Spinal cord (tissue), 10 donors: ENCODE measurements at places on chromosomes 12 and 14.
A peak's percentile ranks its signal among the peaks of the same experiment; 100 is the strongest.

DNA sequence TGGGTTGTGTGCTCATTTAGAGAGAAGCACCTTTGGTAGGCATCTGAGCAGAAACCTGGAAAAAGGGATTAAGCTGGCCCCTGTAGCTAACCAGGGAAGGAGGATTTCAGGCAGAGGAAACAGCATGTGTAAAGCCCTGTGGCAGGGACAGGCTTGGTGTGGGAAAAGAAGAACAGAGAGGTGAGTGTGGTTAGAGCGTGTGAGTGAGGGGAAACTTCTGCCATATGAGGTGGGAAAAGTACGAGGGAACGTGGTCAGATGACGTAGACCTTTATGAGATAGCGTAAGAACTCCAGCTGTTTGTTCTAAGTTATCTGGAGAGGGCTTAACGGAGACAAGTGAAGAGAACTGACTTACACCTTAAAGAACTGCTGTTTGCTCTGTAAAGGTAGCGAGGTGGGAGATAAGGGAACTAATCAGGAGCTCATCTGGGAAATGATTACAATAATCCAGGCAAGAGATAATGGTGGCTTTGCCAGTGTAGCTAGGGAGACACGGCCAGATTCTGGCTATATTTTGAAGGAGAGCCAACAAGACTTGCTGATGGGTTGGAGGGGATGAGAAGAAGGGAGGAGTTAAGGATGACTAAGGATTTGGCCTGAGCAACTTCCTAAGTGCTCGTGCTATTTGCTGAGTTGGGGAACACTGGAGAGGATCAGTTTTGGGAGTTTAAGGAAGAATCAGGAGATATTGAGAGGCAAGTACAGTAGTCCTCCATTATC lies 234.0 kb downstream of the ETNK1 start:
- DNase-seq: no peak

DNA sequence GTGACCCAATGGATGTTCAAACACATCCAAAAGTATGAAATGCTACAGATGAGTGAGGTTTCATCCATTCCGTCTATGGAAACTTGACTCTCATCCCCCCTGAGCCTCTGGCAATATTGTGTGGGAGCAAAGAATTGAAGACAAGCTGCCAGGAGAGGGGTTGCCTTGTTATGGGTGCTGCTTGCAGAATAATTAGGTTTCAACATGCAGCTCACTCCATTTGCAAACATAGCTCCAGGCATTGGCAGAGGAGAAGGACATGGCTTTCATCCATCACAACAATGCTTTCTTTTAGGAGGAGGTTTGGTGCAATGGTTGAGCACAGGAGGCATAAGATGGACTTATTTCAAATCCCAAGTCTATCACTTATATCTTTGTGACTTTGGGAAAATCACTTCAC lies 220.7 kb upstream of the SRRM4 start:
- no peak for DNase-seq

DNA sequence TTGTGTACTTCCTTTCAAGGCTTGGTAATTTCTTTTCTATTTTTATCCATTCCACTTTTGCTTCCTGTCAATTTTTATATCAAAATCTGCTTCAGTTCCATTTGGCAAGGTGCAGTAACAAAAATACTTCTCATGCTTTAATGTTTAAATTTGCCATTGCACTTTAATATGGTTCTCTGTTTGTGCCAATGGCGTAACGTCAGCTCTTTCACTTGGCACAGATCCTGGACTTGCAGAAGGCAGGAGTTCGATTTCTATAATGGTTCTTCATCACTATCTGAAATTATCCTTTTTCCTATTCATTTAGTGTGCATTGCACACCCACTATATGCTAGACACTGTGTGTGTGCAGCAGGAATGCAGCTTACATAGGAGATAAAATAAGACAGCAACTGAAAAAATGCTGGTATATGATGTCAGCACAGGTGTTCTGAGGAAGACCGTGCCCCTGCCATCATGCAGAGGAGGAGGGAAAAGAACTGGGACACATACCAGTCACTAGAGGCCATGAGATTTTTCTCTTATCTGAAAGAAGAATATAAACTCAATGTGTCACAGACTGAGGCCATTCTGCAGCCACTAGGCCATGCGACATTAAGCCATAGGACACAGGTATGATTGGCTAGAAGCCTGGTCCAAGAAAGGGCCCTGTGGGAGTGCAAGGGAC lies 298.2 kb downstream of the RPAP3 start:
- no peak for DNase-seq

DNA sequence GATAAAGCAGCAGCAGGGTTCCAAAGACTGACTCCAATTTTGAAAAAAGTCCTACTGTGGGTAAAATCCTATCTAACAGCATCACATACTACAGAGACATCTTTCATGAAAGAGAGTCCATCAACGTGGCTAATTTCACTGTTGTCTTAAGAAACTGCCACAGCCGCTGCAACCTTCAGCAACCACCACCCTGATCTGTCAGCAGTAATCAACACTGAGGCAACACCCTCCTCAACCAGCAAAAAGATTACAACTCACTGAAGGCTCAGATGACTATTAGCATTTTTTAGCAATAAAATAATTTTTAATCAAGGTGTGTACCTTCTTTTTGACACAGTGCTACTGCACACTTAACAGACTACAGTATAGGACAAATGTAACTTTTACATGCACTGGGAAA lies 6.6 kb downstream of the CAPRIN2 start:
- no peak for DNase-seq

DNA sequence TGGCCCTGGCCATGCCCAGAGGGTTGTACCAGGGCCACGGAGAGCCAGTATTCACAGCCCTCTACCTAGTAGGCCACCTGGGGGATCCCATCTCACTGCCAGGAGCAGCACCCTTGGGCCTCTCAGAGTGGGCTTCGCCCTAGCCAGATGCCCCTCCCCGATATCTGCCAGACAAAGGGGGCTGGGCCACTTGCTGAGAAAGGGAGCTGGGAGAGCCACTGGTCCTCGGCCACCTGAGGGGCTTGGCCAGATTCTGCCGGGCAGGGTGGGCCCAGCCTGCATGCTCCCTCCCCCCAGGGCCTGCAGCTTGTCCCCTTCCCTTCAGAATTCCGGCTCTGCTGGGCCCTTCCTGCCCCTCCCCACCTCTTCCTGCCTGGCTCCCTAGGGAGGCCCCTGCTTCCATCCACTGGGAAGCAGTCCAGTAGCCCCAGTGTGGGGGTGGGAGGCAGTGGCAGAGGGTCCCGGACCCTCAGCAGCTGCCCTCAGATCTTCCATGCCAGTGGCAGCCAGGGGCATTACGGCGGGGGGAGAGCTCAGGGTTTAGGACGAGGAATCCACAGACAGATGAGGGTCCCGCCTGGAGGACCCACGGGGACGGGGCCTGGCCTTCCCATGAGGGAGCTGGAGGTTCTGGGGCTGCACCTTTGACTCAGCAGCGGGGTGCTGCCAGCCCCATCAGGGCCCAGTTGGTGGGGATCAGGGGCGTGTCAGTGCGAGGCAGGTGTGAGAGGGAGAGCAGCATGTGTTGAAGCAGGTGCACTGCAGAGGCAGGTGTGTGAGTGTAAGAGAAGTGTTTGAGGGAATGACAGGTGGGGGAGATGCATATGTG lies 2.4 kb downstream of the CRIP2 start:
- no peak for DNase-seq

DNA sequence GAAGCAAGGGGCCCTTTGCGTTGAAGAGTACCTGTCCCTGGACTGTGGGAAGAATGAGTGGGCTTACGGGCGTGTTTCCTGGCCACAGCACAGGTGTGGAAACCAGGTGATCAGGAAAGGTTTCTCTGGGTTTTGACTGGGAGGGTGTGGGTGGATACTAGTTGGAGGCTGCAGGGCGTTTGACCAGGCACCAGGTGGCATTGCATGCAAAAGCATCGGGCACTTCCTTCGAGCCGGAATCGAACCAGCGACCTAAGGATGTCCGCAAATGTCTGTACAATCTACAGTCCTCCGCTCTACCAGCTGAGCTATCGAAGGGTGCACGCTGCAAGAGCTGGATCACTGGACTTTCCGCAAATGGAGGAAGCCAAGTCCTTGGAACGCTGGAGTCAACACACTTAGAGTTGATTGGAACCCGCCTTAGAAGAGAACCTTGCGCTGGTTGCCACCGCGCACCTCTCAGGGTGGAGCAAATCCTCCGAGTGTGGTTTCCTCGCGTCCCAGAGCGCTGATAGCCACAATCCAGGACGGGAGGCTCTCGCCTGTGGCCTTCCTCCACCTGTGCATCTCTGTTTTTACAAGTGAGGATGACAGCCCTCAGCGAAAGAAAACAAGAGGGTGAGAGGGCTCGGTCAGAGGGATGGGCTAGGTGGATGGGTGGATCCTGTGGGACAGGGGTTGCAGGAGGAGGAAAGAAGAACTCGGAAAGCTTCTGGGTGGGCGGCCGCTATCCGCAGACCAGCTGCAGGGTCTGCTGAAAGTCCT lies 21.2 kb upstream of the RNASE4 start:
- DNase-seq: no peak

DNA sequence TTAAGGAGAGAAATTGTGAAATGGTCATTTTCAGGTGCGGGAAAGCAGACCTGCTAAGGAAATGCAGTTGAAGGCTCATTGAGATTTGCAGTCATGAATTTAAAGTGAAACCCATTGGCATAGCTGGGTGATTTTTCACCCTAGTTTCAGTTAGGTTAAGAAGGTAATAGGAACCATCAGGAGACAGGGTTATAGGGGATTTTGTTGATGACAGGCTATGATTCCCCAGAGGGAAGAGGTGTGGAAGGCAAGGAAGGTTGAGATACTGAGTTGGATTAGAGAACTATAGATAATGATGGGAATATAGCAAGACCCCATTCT lies 22.7 kb upstream of the BMAL2 start:
- DNase-seq: no peak

GRCh38 chr12:57564178-57564740 lies 14.4 kb downstream of the KIF5A start:
- DNase-seq: no peak

- DNase-seq: no peak
These were observed 24.9 kb upstream of the CHGA start for GRCh38 chr14:92897922-92898565.

DNA sequence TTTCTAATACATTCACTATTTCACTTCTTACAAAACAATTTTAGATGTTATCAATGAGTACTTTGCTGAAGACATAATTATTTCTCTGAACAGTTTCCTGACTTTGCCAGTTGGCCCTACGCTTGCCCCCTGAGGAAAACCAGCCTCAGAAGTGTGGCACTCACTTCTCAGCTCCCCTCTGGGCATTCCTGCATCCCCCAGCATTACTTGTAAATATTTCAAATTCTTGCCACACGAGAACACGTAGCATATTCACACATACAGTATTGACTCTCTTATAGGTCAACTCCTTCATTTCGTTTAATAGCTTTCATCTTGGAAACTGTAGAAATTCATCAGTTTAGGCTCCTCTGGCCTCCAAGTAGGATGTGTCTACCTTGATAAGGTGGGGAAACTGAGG lies 65.2 kb downstream of the OTX2 start:
- DNase-seq: no peak

GRCh38 chr14:66041582-66041981 lies 444.6 kb upstream of the CCDC196 start:
- no peak for DNase-seq

DNA sequence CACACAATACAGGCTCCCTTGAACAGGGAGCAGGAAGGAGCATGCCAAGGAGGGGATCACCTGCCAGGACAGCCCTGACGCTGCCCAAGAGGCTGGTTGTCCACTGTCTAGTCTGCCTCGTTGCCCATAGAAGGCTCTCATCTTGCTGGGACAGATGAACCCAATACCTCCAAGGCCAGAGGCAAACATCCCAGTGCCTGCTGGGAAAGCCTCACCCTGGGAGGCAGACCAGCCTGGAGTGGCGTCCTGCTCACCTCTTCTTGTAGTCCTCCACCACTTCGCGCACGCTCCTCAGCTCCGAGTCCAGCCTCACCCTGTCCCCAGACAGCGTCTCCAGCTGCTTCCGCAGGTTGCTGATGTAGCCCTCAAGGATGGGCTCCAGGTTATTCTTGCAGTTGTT lies 2.4 kb downstream of the KRT73 start:
- DNase-seq: no peak

DNA sequence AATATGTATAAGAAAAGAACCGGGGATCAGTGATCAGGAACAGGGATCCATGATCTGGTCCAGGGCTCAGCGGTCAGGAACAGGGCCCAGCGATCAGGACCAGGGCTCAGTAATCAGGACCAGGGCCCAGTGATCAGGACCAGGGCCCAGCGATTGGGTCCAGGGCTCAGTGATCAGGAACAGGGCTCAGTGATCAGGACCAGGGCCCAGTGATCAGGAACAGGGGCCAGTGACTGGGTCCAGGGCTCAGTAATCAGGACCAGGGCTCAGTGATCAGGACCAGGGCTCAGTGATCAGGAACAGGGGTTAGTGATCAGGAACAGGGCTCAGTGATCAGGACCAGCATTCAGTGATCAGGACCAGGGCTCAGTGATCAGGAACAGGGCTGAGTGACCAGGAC lies 56.3 kb downstream of the TMEM121 start:
- peak; percentile 0 for DNase-seq

DNA sequence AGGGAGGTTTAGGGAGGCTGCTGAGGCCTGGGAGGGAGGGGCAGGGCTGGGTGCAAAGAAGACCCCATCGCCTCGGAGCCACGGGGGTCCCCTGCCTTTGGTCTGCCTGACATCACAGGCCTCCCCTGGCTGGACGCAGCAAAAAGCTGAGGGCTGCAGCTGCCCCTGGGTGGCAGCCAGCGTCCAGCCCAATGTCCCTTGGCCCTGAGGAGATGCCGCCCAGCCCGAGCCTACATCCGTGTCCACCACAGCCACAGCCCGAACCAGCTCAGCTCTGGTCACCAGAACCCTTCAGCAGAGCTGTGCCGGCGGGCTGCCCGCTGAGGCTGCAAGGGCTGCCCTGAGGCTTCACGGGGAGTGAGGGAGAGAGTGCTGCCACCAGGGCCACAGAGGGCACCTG lies 1.9 kb downstream of the NUDT14 start:
- no peak for DNase-seq

GRCh38 chr12:28097221-28097620 lies 93.0 kb upstream of the CCDC91 start:
- no peak for DNase-seq

GRCh38 chr14:71138448-71139293 lies 231.4 kb downstream of the PCNX1 start:
- DNase-seq: peak; percentile 37

GRCh38 chr14:68099495-68100045 lies 280.0 kb downstream of the RAD51B start:
- peak; percentile 63 for DNase-seq
